ENCODE measurements at places on chromosomes 13 and 19. TPM values are rescaled to one million over a fixed set of nuclear protein-coding genes. Genes with fewer than 3 reads are reported as not detected.
A peak's percentile ranks its signal among the peaks of the same experiment; 100 is the strongest.

SLITRK5 gene
- total RNA-seq, result under 0.01 TPM

DNA sequence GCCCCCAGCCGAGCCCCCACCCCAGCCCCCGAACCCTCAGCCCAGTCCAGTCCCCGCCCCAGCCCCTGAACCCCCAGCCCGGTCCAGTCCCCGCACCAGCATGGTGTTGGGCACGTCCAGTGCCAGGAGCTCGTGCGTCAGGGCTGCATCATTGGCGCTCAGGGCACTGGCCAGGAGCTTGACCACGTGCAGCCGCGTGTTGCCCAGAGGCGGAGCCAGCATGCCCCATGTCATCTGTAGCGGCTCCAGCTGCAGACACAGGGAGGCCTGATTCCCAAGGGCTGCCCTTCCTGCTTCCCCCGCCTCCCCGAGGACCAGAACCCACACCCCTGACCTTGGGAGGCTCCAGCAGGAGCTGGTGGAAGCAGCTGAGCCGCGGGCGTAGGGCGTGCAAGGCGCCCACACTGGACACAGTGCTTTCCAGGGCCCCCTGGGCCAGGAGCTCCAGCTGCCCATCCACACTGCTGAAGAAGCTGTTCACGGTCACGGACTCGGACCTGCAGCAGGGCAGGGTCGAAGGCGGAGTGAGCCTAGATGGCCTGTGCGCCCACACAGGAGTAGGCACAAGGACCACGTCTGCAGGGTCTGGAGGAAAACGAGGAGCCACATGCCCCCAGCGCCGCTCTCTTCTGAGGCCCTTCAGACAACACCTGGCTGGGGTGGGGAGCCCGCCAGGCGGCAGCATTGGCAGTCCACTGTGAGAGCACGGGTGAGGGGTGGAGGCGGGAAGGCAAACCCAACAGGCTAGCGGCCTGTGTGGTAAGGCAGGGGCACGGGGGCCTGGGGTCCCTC is 12.8 kb upstream of the TMEM86B start:
- H3K4me3 ChIP-seq, result no peak overlapping the region
- DNase-seq, result no peak
- H3K27me3 ChIP-seq, result no peaks in the 10 kb centered on the region
- H3K36me3 ChIP-seq, result peaks cover 93% of the 10 kb centered on the region

- no peak for DNase-seq
- no peak overlapping the region for H3K27ac ChIP-seq
- H3K4me1 ChIP-seq, result no peaks in the 10 kb centered on the region
- H3K4me3 ChIP-seq, result no peak overlapping the region
- H3K36me3 ChIP-seq, result peaks cover 7% of the 10 kb centered on the region
Measured at GRCh38 chr13:28218679-28219078, 80.3 kb downstream of the PAN3 start.

DNA sequence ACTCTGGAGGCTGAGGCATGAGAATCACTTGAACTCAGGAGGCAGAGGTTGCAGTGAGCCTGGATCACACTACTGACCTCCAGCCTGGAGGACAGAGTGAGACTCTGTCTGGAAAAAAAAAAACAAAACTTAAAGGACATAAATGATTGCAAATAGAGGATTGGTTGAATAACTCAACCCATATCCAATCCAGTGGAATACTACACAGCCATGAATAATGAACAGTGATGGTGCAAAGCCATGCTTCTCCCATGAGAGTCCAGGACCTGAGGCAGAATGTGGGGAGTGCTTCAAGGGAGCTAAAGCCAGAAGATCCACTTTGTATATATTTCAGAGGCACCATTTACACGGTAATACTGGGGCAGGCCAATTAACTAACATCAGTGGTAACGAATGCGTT is 2.2 kb upstream of the CEACAM18 start:
- no peak overlapping the region for H3K4me3 ChIP-seq
- H3K27ac ChIP-seq, result no peak overlapping the region
- H3K36me3 ChIP-seq, result no peaks in the 10 kb centered on the region
- DNase-seq, result no peak
- no peaks in the 10 kb centered on the region for H3K4me1 ChIP-seq
- H3K27me3 ChIP-seq, result no peaks in the 10 kb centered on the region

GRCh38 chr19:12075538-12076139 is 11.1 kb downstream of the ZNF844 start:
- no peak overlapping the region for H3K27ac ChIP-seq
- DNase-seq, result no peak
- H3K36me3 ChIP-seq, result peaks cover 51% of the 10 kb centered on the region
- peak overlapping the region; percentile 81 for H3K4me3 ChIP-seq

PLPP2 gene
- total RNA-seq, result 2.3 TPM

RAB20 gene
- 31.0 TPM for total RNA-seq
